ENCODE measurements at places on chromosomes 2 and 18.

DNA sequence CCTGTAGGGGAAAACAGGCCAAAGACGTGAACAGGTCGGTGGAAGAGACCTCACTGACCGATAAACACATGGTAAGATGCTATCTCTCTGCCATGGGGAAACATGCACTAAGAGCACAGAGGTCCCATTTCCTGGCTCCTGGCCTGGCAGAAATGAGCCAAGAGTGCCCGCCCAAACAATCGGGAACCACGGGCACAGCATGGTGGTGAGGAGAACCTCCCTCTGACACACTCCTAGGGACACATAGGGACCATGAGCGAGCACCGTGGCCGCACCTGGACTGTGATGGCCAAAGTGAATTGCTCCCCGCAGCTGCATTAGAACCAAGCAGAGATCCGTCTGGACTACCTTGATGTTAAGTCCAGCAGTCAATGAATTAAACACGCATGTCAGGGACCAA lies 11.1 kb downstream of the HS6ST1 start:
- DNase-seq = no peak

- DNase-seq = no peak
Measured at GRCh38 chr2:217149087-217149660, 289.3 kb upstream of the TNP1 start.

GRCh38 chr18:74861154-74861553 lies 263.5 kb downstream of the ZNF407 start:
- DNase-seq = no peak

- DNase-seq = no peak
Measured at GRCh38 chr18:5937795-5938194, 42.5 kb upstream of the TMEM200C start.

DNA sequence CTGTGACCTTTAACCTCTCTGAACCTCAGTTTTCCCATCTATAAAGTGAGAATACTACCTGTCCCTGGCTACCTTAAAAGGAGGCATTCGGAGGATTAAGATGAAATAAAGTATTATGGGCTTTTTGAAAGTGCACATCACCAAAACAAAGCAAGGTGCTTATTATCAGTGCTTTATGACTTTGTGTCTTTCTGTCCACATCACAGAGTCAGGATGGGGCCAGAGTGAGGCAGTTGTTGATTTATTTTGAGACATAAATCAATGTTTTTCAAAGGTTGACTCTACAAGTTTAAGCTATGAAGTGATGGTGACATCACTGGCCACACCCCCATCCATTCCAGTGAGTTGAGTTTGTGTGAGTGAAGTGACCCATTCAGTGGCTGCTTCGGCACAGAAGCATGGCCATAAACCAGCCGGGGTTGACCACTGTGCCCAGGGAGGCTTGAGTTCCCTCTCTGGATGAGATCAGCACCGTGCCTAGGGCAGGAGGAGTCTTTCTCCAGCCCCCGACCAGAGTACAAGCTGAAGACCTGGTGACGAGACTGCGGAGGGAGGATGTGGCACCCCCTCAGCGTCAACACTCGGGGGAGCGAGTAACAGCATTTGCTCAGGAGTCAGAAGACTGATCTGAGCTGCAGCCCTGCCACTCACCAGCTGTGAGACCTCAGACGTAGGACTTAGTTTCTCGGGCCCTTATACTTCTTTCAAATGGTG lies 89.0 kb upstream of the PPP1CB start:
- no peak for DNase-seq

DNA sequence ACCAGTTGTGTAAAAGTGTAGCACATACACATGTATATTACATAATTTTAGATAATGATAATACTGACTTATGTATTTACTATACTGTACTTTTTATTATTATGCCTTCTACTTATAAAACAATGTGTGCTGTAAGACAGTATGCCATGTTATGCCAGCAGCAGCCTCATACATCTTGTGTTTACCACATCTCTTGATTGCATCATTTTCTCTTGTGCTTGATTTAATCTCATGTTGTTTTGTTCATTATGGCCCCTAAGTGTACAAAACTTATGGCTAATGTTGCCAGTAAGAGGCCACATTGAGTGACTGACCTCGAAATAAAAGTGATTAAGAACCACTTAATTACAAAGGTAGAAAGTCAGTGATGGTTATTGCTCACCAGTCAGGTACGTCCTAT lies 128.0 kb upstream of the SP5 start:
- DNase-seq = no peak

- DNase-seq = no peak
Measured at GRCh38 chr2:60861736-60862135, 19.6 kb upstream of the REL start.

GRCh38 chr2:43005245-43005974 lies 213.0 kb upstream of the HAAO start:
- DNase-seq = no peak

DNA sequence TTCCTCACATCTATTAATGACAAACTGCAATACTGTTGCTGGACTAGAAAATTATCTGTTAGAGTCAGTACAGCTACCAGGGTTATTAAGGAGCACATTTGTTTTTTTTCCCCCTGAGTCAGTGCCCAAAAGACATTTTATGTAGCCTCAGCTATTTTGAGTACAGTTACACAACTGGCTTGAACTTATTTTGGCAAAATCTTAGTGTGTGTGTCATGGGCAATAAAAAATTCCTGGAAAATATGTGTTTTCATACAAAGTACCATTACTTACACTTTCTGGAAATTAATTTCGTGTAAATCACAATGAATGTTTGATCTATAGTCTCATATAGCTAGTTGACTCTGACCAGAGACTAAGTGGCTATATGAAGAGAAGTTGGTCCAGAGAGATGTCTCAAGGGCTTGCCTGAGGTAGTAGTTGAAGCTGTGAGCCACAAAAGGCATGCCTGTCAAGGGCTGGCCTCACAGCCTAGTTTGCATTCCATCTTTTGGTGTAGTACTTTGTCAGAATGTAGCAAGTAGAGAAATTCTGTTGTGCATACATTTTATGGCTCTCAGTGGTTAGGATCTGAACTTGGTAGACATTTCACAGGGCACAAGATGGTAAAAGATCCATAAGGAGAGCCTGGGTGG lies 283.4 kb downstream of the MTX2 start:
- DNase-seq = no peak

GRCh38 chr2:154637456-154637855 lies 61.0 kb upstream of the KCNJ3 start:
- DNase-seq = no peak

DNA sequence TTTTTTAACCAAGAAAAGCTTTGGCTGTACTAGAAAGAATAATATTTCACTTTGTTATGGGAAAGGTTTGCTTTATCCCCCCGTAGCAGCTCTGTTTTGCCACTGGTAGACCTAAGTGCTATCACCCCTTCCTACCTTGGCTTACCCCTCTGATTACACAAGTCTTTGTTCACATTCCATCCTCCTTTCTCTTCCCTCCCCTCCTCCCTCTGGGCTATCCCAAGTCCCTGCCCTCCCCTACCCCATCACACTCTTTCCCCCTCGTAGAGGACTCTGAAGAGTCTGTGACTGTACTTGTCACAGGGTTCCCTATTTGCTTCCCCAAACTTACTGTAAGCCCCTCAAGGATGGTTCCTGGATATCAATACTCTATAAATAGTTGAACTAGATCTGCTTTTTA lies 152.9 kb upstream of the NOSTRIN start:
- no peak for DNase-seq

GRCh38 chr18:13061630-13062189 lies 70.5 kb downstream of the CEP192 start:
- DNase-seq = no peak

DNA sequence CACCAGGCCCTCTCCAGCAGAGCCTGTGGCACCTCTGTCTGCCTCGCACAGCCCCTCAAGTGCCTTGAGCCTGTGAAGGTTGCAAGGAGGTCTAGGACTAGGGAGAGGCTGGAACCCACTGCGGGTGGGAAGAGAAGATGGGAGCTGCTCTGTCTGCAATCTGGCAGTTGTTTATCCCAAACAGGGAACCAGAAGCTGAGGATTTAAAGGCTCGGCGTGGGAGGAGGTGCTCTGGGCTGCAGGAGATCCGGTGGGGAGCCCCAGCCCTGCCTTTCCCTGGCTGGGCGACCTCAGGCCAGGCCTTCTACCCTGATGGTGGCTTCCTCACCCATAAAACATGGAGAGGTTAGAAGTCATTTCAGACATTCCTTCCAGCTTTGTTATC lies 174.1 kb downstream of the SMAD7 start:
- DNase-seq = no peak

- DNase-seq = no peak
Measured at GRCh38 chr2:134714228-134714627, 4.6 kb downstream of the TMEM163 start.

- no peak for DNase-seq
Measured at GRCh38 chr2:206701952-206702605, 16.1 kb downstream of the DYTN start.

DNA sequence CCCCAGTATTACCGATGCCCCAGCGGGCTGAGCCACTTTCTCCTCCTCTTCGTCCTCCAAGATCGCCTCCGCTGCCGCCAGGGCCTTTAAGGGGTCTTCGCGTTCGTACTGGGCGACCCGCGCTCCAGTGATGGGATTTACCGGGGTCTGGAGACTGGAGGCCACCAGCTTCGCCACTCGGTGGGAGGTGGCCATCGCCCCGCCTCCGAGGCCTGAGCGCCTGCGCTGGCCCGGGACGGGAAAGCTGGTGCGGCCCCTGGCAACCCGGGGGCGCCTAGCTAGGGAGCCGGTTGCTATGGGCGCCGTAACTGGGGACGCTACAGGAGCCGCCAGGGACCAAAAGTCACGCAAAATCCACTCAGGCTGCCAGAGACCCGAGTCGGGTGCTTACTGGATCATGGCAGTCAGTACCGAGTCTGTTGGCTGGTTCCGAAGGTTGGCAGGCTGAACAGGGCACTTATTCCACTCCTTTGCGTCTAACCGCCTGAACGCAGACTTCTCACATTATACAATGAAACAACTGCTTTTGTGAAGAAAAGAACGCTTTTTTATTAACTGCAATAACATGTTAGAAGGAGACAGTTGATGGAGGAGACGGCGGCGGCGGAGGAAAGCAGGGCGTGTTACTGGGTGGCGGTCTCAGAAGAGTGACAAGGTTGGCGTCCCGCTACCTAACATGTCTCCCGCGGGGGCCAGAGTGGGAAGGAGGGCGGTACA lies at the start of gene FAM161A:
TSS of gene FAM161A (minus strand) at position 214 of the 717 bp plus-strand sequence. CDS start at position 195, 19 bp downstream.
- peak; percentile 59 for DNase-seq

GRCh38 chr18:69969491-69969890 lies 21.8 kb upstream of the CD226 start:
- DNase-seq = no peak

GRCh38 chr18:23200756-23201155 lies 65.5 kb downstream of the CABLES1 start:
- no peak for DNase-seq

DNA sequence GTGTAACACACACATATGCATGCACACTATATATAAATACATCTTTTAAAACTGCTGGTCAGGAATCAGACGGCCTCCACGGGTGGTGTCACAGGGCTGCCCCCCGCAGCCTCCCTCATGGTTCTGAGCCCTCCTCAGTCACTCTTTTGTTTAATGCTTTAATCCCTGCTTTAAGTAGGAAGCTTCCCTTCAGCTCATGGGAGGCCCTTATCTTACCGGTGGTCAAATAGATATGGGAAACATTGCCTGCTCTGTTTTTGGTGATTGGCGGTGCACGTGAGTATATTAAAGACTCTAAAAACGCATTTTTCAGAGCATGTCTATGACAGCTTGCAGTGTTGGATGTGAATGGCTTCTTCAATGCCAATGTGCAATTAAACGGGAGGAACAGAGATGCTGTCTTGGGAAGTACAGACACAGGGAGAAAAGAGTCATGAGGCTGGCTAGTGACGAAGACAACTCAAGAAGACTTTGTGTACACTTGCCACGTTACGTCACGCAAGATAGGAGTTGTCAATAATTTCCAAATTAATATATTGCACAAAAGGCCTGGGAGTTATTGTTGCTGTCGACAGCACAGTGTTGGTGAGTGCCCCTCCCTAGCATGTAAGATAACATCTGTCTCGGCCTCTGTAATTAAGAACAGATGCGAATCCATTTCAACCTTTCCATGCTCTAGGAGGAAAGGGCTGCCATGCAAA lies 23.3 kb downstream of the GNLY start:
- no peak for DNase-seq

- DNase-seq = no peak
Measured at GRCh38 chr18:40672590-40672989, 1282.4 kb upstream of the PIK3C3 start.

DNA sequence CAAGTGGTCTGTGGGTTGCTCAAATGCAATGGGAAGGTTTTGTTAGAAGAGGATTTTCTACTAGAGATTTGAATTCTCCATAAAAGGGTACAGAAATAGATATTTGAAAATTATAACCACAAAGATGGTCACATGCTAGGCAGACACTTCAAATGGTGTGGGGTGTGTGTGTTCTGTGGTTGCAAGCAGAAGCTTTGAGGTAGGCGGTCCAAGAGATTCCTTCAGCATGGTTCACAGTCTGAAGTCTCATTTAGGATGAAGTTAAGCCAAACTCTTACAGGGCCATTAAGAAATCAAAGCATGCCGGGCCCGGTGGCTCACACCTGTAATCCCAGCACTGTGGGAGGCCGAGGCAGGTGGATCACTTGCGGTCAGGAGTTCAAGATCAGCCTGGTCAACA lies 38.3 kb upstream of the RMDN2 start:
- no peak for DNase-seq

GRCh38 chr2:113739849-113740248 lies 16.6 kb downstream of the SLC35F5 start:
- DNase-seq = no peak

DNA sequence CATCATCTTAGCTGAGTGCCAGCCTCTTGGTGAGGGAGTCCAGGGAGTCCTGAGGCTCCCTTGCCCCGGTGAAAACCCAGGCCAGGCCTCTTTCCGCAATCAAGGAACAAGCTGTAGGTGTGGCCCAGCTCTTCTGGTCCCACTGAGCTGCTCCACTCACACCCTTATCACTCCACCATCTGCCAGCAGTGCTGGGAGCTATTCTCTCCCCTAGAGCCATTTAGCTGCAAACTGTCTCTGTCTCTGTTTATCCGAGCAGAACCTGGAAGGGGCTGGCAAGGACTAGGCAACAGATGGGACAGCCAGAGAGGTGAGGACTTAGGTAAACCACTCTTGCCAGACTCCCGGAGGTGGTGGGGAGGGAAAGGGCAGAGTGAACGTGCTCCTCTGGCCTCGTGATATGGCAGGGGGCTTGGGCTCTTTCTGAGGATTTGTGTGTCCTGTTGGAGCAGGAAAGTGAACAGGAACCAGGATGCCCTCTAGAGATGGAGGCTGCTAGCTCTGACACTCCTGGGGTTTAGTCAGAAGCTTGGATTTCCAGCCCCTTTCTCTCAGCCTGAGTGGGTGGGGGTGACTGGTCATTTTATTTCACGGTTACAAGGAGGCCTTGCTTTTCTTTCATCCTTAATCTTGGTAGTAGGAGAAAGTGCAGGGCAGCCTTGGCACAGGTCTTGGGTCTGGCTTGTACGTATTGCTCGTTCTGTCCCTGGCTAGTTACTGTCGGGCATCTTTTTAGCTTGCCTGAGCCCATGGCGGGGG lies 19.6 kb downstream of the B3GNT2 start:
- no peak for DNase-seq

DNA sequence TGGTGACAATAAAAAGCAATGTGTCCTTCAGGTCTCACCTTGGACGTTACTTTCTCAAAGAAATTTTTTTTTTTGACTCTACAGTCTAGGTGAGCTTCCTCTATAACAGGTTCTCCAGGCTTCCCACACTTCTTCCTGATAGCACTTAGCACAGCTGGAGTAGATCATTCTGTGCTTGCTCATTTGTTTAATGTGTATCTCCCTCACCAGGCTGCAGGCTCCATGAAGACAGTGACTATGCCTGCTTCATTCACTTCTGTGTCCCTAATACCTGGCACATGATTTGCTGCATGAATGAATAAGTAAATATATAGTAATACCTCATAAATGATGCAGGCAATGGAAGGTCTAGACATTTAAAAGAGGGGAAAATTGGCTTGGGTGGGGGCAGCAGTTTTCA lies 109.9 kb upstream of the CD302 start:
- DNase-seq = no peak

All from stimulated activated CD4-positive, alpha-beta T cell treated with anti-CD3 and anti-CD28 coated beads, Interleukin-15, amount 100 ng/mL, for 48 hours (primary cell).